ENCODE measurements at places on chromosomes 7 and 10.
A peak's percentile ranks its signal among the peaks of the same experiment; 100 is the strongest.

GRCh38 chr7:134750083-134751062 is 29.1 kb upstream of the CALD1 start:
- DNase-seq = peak; percentile 50

DNA sequence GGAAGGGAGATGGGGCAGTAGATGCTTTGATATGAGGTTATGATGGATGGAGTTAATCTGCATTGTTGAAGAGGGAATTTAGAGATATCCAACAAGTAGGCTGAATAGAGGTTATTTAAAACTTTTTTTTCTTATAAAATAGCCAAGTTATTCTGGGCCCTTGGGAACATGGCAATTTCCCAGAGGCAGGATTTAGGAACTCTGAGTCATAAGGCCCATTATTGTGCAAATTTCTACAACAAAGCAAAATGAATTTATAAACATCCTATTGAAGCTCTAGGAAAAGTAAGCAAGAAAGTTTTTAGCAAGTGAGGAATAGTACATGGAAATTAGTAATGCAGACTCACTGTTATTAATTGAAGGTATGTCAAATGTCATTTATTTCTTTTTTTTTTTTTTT is 160.9 kb upstream of the NPY start:
- DNase-seq = no peak

GRCh38 chr10:18497806-18498369 is 153.5 kb downstream of the NSUN6 start:
- no peak for DNase-seq

GRCh38 chr10:6689036-6689435 is 109.0 kb upstream of the PRKCQ start:
- DNase-seq = no peak

- DNase-seq = no peak
These were observed 202.0 kb upstream of the LRRTM3 start for GRCh38 chr10:66723608-66724400.

GRCh38 chr7:110856704-110857103 is 234.2 kb upstream of the LRRN3 start:
- DNase-seq = no peak

- no peak for DNase-seq
These were observed 202.2 kb downstream of the FRMD4A start for GRCh38 chr10:14128519-14128918.

DNA sequence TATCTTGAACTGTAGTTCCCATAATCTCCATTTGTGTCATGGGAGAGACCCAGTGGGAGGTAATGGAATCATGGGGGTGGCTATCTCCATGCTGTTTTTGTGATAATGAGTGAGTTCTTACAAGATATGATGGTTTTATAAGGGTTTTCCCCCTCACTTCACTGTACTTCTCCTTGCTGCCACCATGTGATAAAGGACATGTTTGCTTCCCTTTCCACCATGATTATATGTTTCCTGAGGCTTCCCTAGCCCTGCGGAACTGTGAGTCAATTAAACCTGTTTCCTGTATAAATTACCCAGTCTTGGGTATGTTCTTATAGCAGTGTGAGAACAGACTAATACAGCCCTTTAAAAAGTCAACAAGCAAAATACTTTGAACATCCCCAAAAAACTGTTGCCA is 427.7 kb downstream of the HTR7 start:
- DNase-seq = no peak

GRCh38 chr10:59177836-59178235 is 1.4 kb downstream of the PHYHIPL start:
- no peak for DNase-seq

Measured in HL-60 (cell line).